NCI-H748 treated with DMSO at 0.1 percent for 48 hours (cell line): ENCODE measurements at places on chromosomes 5 and 9.
A peak's percentile ranks its signal among the peaks of the same experiment; 100 is the strongest.

- no peak for DNase-seq
Observed at GRCh38 chr5:118211606-118212005, 776.7 kb downstream of the DTWD2 start.

DNA sequence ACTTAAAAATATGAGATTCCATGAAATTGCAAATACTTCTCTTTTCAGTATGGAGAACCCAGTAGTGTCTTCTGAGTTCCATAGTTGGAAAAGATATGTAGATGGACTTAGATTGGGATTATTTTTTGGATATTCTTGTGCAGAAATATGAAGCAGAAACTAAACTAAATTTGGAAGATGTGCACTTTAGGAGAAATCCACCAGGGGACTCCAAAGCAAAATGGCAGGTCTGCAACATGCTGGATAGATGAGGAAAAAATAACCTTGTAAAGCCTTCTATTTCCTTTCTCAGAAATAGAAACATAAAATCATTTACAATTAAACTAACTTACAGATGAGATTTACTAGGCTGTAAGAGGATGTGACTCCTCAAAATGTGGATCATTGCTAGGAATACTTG lies 49.2 kb upstream of the MINAR2 start:
- no peak for DNase-seq

GRCh38 chr5:168833936-168834335 lies 254.8 kb upstream of the PANK3 start:
- no peak for DNase-seq

- DNase-seq: no peak
Observed at GRCh38 chr9:133945314-133945975, 46.7 kb downstream of the VAV2 start.

DNA sequence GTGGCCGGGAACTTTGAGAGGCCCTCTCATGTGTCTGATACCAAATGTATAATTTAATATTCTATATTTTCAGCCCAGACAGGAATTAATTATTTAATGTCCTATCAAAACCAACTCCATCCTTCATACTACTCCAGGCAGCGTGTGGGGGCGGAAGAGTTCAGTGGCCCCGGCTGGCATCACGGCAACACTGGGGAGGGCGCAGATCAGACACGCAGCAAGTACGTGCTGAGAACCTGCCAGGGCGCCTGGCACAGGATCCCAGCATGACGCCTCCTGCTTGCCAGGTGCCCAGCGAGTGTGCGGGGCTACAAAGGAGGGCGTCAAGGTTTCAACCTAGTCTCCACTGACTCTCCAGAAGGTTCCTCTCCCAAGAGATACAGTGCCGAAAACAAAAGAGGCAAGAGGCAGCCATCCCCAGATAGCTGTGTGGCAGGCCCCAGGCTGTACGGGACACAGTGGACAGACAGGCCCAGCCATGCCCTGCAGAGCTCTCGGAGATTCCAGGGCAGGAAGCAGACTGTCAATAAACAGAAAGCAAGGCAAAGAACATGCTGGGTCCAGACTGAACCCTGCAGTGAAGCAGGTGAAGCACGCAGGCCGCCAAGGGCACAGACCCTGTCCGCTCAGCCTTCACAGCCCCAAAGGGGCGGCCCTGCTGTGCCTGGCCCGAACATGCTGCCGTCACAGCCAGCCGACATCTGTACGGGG lies 110.3 kb downstream of the VAV2 start:
- DNase-seq: no peak

DNA sequence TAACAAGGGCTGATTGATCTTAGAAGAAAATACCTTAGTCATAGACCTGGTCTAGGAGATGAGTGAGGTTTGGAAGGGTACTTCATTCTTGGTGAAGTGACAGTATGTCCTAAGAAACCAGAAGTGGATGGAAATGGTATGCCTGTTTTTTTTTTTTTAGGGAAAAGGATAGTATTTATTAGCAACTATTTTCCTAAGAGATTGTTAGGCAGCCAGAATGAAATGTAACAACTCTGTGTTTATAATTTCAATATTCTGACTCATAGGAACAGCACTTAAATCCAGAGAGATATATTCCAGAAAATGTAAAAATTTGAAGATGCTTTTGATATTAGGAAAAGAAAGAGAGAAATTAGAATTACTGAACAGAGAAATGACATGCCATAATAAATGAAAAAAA lies 21.2 kb upstream of the ARL14EPL start:
- no peak for DNase-seq

DNA sequence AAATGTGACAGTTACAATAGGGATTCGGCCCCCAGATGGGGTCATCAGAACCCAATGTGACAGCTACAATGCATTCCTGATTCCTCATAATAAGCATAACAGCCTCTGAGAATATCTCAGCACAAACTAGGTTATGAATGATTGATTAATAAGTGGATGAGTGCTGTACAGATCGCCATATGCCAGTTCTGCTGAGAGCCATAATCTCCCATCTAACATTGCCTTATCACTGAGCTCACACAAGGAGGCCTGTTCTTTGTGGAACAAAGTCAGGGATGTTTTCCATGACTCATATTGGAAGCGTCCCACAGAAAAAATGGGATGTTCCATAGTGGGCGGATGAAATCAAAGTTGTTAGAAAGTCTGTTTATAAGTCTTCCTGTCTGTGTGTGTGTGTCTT lies 89.6 kb downstream of the KIF4B start:
- DNase-seq: no peak

GRCh38 chr9:114366334-114367128 lies 21.3 kb downstream of the AKNA start:
- no peak for DNase-seq

GRCh38 chr5:154141745-154142221 lies 48.8 kb upstream of the GALNT10 start:
- no peak for DNase-seq

DNA sequence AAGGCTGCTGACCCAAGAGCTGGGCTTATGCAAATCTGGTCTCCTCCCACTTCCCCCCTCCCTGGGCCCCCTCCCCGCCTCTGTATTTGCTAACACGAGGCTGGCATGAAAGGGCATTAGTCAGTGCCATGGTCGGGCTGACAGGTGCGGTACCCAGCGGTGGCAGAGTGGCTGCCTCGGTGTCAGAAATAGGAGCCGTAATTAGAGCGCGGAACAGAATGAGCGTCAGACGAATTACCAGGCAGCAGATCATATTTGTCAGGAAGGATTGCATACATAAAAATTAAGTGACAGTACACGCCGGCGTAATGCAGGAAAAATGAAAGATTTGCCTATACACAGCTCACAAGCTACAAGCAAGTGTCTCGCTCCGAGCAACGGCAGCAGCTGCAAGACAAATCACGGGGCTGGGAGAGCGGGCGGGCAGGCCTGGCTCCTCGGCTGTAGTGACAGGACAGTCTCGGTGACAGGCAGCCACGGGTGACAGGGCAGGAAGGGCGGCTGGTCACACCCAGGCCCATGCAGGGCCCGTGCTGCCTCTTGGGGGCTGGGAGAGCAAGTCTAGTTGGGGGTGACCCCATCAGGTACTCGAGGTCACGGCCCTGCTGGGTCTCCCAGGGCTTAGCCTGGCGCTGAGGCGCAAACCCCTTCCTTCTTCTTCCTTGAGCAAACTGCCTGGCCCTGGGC lies 72.4 kb downstream of the NEK6 start:
- DNase-seq: no peak

DNA sequence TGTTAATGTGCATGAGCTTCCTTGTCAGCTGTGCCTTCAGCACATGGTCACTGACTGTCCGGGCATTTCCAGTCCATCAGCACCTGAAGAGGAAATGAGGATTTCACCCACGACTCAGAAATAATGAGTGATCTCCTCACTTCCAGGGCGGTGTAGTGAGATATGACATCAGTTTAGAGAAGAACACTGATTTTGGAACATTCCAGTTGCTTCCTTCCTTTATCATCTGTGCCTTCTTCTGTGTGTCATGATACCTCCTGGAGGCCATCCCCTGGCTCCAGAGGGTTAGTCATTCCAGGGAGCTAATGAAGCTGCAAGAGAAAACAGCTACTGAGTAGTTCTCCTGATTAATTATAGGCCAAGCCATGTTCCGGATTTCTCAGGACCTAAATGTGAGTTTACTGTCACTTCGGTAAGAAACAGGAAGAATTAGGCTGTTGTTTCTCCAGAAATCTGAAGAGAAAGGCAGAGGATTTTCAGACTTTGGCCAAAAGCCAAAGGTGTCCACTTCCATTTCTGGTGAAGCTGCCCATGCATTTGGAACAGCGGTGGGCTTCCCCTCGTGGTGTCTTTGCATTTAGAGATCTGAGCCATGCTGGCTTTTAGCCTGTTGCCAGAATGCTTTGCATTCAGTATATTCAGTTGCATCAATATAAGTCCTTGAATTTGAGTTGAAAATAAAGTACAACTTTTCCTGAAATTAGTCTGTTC lies 161.3 kb upstream of the OTULINL start:
- no peak for DNase-seq

DNA sequence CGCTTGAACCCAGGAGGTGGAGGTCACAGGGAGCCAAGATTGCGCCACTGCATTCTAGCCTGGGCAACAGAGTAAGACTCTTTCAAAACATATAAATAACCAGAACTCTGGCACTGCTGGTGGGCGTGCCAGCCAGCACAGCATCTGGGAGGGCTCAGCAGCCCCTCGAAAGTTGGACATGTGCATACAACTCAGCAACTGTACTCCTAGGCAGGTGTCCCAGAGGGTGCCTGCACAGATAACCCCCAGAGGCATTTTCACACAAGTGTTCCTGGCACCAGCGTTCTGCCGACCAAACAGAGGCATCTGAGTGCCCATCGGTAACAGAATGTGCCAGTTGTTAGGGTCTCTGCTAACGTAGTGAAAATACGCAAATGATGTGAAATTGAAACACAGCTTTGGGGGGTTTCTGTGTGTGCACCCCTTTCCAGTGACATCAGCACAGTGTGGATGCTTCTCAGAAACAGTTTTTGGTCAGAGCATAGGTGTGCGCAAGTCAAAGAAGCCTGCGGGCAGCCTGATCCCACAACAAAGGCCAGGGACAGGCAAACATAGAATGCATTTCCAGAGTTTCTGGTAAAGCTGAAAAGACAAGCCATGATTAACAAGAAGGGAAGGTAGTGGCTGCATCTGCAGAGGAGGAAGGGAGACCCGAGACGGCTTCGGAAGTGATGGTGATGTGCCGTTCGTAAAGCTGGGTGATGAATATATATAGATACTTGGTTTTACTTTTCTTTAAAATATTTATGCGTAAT lies 190.2 kb downstream of the CACNA1B start:
- DNase-seq: no peak

GRCh38 chr5:104702212-104702611 lies 1139.6 kb upstream of the NUDT12 start:
- no peak for DNase-seq

- no peak for DNase-seq
Observed at GRCh38 chr5:54454602-54455001, 897 bp upstream of the HSPB3 start.

DNA sequence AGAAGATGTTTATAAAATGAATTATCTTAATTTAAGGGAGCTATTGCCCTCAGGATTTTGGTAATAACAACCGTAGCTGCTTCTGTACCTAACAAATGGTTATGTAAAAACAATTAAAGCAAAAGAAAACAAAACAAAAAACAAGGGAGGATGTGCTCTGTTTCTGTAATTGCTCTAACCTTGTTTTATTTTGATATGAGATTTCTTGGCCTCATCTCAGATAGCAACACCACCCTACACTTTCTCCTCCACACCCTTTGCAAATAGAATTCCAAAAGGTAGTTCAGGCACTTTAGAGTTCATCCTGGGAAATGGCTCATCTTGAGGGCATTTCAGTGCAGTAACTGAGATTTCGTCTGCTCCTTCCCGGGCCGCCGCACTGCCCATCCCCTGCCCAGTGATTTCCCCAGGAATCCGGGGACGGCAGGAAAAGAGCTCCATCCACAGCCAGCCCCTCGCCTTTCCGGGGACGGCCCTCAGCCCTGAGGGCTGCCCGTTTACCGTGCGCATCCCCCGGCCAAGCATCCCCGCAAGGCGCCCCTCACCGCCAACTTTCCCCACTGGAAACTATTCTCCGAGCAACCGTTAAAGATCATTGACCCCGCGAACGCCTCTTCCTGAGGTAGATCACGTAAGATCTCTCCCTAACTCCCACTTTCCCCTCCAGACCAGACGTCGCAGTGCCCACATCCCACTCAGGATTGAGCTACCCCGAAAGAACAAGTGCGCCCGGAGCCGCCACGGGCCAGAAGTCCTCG lies 1.2 kb downstream of the FNBP1 start:
- no peak for DNase-seq

GRCh38 chr9:15469862-15470261 lies 40.9 kb downstream of the PSIP1 start:
- DNase-seq: peak; percentile 8

GRCh38 chr9:93922535-93922934 lies 32.6 kb downstream of the BARX1 start:
- DNase-seq: no peak

DNA sequence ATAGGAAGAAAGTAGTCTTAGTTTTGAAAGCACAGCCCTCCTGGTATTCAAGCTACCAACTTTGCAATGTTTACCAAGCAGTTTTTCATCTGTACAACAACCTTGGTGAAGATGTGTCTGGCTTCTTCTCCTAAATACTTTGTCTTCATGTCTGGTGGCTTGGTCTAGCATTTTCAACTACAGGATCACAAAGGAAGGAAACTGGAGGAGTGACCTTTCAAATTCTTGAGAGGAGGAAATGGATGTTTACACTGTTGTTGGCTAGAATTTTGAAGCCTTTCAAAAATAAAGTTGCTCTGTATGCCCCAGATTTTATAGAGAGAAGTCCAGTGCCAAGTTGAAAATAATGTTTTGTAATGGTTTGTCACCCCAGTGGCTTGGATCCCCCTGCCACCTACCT lies 16.3 kb downstream of the PAM start:
- no peak for DNase-seq

DNA sequence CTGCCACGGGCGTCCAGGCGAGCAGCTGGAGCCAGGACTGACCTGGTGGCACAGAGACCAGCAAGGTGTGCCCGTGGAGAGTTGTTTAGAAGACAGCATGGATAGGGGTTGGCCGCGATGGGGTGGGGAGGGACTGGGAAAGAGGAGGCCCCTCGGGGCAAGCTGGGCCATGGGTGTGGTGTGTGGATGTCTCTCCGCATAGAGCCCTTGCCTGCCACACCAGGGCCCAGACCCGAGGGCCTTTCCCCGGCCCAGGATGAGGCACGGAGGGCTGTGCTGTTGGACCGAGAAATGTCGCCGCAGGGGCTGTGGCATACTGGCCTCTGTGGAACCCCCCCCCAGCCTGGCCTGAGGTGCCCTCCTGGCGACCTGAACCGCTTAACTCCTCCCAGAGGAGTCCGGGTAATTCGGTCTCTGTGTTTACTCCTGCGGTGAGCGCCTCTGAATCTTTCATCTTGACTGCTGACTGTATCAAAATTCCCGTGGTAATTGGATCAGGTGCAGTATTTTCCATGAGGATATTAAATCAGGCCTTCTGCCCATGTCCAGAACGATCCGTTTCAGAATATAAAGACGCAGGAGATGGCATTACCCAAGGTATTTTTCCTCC lies 22.5 kb upstream of the LAMC3 start:
- no peak for DNase-seq

GRCh38 chr9:19020886-19021455 lies 12.0 kb downstream of the SAXO1 start:
- no peak for DNase-seq

- DNase-seq: no peak
Observed at GRCh38 chr5:23461576-23461975, 45.8 kb upstream of the PRDM9 start.
